ENCODE measurements at places on chromosomes 4 and X. TPM values are rescaled to one million over a fixed set of nuclear protein-coding genes. Genes with fewer than 3 reads are reported as not detected.

DNA sequence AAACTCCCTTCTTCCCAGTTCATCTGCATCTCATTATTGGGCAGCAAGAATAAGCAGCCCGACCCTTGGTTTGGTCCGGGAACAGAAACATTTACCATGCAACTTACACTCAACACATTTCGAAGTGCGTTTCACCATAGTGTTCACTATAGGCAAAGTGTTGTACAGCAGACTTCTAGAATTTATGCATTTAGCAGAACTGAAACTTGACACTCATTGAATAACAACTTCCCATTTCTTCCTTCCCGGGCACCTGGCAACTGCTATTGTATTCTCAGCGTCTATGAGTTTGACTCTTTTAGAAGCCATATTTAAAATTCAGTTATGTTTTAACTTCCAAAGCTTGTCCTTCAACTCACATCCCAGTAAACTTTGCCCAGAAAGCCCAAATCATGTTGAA is 840.6 kb downstream of the NLGN4X start:
- no peaks in the 10 kb centered on the region for H3K27me3 ChIP-seq
- H3K4me1 ChIP-seq = no peaks in the 10 kb centered on the region
- no peak overlapping the region for H3K4me3 ChIP-seq
- no peak for DNase-seq
- no peak overlapping the region for H3K27ac ChIP-seq

GRCh38 chr4:48752726-48753125 is 27.4 kb downstream of the FRYL start:
- peaks cover 30% of the 10 kb centered on the region for H3K4me1 ChIP-seq
- H3K27ac ChIP-seq = peak overlapping the region; percentile 30
- H3K4me3 ChIP-seq = no peak overlapping the region
- H3K27me3 ChIP-seq = no peaks in the 10 kb centered on the region
- no peak for DNase-seq

The KLB gene
- not detected for total RNA-seq

The GSX2 gene
- total RNA-seq = not detected

The SPANXC gene
- not detected for total RNA-seq

GRCh38 chr4:8117278-8117682 is 41.3 kb downstream of the ABLIM2 start:
- H3K27ac ChIP-seq = no peak overlapping the region
- no peak for DNase-seq
- H3K27me3 ChIP-seq = peaks cover 7% of the 10 kb centered on the region
- no peak overlapping the region for H3K4me3 ChIP-seq
- no peaks in the 10 kb centered on the region for H3K36me3 ChIP-seq

DNA sequence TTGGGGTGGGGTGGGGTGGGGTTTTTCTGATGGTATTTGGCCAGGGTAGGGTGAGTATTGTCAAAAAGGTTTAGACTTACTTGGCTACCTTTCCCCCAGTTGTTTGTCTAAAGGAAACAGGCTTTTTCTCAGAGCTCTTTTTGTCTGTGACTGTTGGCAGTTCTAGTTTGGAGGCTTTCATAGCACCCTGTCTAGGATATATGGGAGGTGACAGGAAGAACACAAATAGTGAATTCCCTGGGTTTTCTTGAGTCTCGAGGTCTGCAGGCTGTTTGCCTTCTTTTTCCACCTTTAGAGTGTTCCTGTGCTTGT is 13.5 kb downstream of the RPS6KA3 start:
- no peak overlapping the region for H3K4me3 ChIP-seq
- no peaks in the 10 kb centered on the region for H3K4me1 ChIP-seq

The AMTN gene
- not detected for total RNA-seq
